Esophagus muscularis mucosa (tissue), 4 donors: ENCODE measurements at places on chromosomes 5 and 9.
A peak's percentile ranks its signal among the peaks of the same experiment; 100 is the strongest.

DNA sequence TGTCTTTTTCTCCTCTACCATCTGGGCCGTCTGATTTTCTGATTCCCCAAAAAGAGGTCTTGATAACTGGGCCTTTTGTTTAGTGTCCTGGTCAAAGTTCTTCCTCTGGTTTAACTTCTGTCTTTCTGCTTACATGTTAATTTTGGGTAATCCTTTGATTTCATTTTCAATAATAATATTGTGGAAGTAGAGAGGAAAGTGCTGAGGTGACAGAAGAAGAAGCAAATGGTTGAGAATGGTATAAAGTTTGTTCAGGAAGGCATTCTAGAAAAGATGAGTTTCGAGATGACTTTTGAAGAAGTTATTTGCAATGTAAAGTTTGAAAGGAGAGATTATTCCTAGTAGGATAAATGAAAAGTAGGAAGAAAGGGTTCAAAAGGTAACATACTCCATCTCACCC lies 118.1 kb downstream of the UNC13B start:
- no peak for DNase-seq

DNA sequence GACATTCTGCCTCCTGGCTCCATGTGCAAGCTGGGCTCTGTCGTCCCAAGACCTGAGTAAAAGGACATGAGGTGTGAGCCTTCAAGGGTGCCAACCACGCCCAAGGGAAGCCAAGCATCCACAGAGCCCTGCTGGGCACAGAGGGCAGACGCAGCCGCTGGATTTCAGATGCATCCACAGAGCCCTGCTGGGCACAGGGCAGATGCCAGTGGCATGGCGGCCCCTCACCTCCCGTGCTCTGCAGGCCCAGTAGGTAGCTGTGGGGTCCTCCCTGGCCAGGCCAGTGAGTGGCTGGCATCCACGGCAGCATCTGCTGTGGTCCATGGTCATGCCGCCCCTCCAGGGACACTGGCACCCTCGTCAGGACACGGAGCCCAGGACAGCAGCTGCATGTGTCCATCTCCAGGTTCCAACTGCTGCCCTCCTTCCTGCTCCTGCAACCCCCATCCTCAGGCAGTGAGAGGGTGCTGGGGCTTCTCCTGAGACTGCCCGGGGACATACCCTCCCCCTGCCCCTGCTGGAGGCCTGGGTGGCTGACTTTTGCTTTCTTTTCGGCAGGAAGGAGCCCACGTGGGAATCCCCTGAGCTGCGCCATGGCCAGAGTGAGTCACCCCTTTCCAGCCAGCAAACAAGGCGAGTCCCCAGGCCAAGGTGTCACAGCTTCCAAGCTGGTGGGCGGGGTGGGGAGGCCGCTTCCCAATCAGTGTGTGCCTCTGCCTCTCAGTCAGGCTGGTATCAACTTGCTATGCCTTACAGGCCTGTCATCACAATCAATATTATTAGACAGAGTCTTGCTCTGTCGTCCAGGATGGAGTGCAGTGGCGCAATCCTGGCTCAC lies 4.0 kb upstream of the TRAF2 start:
- DNase-seq = no peak

DNA sequence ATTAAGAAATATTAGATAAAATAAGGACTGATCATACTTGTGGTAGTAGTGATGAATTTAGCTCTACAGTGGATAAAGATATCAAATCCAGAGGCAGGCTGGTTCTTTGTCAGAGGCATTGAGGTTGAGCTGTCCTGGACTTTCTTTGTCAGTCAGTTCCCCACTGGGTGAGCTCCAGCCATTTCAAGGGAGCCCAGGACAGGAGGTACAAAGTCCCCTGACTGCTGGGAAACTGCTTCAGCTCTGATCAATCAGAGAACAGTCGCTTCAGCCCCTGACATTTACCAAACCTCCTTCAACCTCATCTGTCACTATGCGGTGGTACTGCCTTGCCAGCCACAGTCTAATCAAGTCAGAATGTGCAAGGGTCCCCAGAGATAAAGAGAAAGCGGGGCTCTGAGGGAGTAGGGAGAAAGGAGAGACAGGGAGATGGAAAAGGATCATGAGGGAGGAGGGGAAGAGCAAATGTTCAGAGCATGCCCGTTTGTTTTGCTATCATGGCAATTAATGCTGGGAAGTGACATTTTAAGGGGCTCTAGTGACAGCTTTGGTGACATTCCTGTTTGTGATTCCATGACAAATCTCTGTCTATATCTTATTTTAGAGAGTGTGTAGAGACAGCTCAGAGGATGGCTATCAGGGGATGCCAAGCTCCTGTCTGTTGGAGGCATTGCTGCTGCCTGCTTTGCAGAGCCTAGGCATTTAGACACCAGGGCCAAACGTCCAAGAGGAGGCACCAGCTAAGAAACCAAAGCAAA lies 223.2 kb downstream of the ASTN2 start:
- DNase-seq = peak; percentile 78

DNA sequence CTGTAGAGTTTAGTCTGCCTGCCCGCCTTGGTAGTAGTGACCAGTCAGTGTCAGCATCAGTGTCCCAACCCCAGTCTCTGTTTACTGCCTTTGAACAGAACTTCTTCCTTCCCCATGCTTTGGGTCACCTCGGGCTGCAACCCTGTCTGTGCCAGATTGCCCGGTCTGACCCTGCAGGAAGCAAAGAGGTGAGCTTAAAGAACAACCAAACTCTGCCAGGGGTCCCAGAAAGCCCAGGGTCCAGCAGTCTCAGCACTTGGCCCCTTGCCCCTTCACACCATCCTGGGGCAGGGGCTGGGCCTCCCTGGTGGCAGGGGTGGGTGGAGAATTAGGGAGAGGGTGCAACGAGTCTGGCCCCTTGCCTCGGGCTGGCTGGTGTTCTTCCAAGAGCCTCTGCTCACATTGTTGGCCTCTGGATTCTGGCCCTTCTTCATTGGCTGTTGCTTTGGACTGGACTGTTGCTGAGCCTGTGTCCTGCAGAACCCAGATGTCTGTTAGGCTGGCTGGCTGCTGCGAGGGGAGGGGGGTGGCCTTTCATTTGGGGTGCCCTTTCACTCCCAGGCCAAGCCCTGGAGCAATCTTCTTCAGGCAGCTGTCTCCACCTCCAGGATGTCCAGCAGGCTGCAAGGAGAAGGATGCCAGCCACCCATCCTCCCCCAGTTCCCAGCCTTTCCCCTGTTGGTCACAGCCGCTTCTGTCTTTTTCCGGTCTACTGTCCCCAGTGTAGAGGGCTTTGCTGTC lies 51.2 kb downstream of the SAR1B start:
- DNase-seq = no peak

- no peak for DNase-seq
Observed at GRCh38 chr9:76718166-76718565, 46.1 kb upstream of the PCA3 start.

GRCh38 chr5:132953710-132954109 lies 9.7 kb downstream of the AFF4 start:
- no peak for DNase-seq

DNA sequence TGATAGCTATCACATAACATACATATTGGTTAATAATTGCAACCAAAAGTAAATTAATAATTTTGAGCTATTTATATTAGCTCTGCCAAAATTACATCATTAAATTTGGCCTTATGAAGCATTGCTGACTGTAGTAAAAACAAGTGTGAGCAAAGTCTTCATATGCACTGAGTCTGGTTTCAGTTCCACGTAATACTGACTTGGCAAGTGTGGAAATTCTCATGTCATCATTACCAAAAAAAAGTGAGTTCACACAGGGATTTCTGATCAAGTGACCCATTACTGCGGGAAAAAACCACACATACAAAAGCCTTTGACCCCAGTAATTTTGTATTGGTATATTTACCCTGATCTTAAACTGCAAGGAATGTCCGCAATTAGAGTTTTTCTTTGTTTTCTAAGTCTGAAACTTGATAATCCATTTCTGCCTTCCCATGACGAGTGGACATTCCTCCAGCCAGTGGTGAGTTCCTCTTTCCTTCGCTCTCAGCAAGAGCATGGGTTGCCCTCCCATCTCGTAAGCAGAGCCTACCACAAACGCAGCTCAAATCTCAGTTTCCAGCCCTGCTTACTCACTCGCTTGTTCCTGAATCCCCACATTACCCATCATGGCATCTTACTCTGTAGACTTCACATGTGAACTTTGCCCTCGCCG lies 220.2 kb upstream of the DMRT1 start:
- DNase-seq = no peak

- no peak for DNase-seq
Observed at GRCh38 chr5:27652505-27652904, 614.1 kb upstream of the CDH9 start.

DNA sequence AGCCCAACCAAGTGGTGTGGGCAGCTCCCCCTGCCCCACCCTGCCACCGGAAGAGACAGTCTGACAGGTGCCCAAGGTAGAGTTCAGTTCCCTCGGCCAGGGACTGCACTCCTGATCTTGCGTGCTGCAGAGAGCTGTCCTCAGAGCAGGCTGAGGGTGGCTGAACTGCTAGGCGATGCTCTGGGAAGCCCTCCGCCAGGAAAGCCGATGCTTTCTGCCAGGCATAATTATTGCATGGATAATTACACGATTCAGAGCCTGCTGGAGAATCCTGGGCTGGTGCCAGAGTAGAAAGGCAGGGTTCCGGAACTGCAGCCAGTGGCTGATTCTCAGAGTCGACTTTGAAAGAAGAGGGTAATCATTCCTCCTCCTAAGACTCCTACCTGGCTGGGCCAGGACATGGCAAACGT lies 19.3 kb downstream of the KCNIP1 start:
- DNase-seq = no peak

- no peak for DNase-seq
Observed at GRCh38 chr5:93088592-93089389, 492.2 kb downstream of the NR2F1-AS1 start.

DNA sequence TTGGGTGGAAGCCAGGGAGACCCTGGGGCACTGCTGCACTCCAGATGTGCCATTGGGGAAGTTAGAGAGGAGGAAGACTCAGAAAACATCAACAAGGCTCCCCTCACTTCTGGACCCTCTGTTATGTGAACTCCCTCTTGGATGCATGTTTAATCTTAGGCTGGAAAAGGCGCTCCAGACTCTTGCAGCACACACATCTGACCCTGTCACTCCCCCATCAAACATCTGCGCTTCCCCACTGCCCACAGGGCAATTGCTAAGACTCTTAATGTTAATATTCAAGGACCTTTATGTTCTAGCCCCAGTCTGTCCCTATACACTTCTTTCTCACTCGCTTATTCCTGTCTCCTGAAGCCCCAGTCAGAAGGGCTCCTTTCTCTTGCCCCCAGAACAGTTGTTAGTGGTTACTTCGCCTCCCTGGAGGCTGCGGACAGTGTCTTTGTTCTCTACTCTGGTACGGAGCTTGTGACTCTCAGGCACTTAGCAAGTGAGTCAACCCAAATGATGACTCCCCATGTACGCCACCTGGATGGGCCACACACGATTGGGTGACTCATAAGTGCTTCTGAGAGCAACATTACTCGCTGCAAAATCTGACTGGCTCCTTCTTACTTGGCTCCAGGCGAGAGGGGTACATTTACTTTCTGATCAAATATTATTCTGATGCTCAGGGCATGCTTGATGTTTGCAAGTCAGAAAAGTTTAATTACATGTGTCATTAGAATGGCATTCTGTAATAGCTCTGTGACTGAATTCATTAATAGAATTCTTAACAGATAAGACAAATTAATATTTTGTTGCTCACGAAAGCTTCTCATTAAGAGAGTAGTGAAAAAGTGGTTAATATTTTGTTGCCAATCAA lies 193.6 kb downstream of the HSPA4 start:
- no peak for DNase-seq

DNA sequence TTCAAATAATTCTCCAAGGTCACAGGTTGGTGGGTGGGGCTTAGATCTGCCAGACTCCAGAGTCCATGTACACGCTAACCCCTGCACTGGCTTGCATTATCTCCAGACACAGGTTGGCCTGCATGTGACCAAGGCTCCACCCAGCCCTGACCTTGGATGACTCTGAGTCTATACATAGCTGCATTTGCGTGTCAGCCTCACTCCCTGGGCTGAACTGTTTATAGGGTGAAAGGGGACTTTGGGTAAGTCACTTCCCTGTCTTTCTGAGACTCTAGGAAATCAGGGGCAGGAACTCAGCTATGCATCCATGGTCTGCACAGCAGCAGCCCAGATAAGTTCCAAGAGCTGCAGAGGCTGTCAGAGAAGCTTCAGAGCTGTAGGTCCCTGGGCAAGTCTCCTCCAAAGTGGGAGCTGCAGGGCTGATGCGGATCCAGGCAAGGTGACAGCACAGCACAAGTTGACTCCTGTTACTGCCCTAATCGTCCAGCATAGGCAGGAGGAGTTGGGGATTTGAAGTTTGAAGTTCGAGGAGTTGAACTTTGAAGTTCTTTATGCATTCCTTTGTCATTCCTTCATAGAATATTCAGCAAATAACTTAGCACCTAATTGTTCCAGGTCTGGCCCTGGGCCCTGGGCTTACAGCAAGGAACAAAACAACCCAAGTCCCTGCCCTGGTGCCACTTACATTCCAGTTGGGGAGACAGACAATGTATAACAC lies 53.4 kb downstream of the SLC22A5 start:
- peak; percentile 90 for DNase-seq

DNA sequence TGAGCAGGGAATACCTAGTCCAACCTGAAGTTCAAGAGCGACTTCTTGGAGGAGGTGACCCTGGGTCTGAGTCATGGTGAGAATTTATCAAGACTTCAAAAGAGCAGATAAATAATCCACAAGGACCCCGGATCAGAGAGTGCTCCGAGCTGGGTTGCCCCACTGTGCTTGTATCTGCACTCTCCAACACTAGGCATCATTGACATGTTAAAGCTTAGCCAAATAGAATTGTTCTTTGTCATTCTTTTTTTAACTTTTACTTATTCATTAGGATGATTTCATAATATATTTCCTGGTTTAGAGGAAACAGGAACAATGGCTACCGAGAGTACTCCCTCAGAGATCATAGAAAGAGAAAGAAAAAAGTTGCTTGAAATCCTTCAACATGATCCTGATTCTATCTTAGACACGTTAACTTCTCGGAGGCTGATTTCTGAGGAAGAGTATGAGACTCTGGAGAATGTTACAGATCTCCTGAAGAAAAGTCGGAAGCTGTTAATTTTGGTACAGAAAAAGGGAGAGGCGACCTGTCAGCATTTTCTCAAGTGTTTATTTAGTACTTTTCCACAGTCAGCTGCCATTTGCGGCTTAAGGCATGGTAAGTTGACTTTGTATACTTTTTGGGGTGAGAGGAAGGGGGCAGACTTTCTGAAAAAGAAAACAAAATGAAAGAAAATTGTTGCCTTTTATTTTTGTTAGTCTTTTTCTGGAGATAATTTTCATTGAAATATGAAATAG lies at the start of gene CARD6:
TSS of gene CARD6 (plus strand) at position 300 of the 738 bp plus-strand sequence. CDS start at position 316, 16 bp downstream.
- DNase-seq = no peak

GRCh38 chr9:37876376-37876775 lies 27.6 kb downstream of the SLC25A51 start:
- DNase-seq = no peak

DNA sequence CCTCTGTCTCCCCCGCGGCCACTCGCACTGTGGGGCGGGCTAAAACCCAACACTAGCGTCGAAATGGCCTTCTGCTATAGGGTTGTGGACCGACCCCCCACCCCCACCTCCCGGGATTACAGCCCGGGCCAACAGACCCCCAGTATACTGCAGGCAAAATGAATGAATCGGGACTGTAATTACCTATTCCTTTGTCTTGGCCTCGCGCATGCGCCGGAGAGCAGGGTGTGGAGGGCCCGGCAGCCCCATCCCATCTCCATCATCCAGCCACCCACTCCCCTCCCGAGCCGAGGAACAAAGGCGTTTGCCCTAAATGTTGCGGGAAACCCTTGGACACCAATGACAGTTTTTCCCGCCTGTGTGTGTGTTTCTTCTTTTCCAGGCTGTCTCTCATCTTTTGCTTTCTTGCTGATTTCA lies 1.6 kb downstream of the BASP1 start:
- DNase-seq = no peak
